ENCODE measurements at places on chromosomes 1 and 21.

- no peak for DNase-seq
Measured at GRCh38 chr1:22587247-22587646, 24.0 kb downstream of the EPHA8 start.

DNA sequence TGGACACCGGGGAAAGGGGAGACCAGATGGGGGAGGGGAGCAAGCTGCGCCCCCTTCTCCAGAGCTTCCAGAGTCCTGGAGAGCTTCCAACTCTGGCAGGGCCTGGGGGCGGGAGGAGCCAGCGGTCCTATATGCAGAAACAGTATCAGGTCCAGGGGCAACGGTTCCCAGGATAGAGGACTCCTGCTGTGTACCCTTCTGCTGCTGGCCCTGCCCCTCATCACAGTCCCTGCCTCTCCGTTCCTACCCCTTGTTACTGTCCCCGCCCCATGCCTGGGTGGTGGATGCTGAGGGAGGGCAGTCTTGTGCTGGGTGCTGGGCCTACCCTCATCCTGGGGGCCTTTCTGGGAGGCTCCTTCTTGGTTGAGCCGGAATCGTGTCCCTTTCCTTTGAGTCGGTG is 19.2 kb upstream of the PEX10 start:
- no peak for DNase-seq

- DNase-seq, result no peak
Measured at GRCh38 chr1:178973652-178974101, 52.0 kb upstream of the FAM20B start.

GRCh38 chr21:28489821-28490350 is 502.8 kb downstream of the LTN1 start:
- DNase-seq, result no peak

- DNase-seq, result peak; percentile 76
Measured at GRCh38 chr1:199551967-199552565, 475.4 kb upstream of the NR5A2 start.

GRCh38 chr21:45792682-45793383 is 149.3 kb downstream of the PCBP3 start:
- no peak for DNase-seq

DNA sequence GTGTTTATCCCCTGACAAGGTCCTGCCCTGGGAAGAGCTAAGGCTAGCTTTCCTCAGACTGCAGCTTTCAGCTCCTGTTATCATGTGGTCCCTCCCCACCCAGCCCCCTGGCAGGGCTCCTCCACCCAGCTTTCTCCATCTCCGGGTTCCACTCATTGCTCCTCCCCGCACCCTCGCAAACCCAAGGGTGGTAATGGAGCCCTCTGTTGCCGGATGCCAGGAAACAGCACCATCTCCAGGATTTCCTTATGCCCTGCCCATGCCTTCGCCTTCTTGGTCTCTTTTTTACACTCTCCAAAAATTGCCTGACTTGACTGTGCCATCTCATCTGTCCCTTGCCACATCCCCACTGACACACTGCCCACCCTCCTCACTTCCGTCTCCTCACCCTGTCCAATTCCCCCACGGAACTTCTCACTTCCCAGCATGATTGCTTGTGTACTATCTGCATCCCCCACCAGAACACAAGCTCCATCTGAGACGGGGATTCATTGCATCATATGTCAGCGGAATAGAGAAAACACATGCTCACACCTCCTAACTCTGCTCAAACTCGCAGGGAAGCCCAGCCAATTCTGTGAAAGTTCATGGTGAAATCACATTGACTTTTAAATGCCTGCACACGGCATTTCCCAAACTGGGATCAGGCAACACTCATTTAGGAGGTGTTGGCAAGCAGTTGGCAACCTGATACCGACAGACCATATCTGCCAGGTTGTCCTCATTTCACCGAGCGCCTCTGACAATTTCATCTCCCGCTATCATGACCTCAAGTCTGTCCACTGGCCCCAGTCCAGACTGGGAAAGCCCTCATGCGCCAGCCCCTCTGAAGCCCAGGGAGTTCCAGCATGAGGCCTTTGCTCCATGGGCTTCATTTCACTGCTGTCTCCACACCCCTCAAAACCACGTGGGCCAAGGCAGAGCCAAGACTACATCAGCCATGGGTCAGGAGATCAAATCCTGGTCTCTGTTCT is 201.1 kb downstream of the MATN1 start:
- DNase-seq, result no peak

- DNase-seq, result peak; percentile 75
Measured at GRCh38 chr1:35568975-35569395, 4.1 kb upstream of the TFAP2E start.

GRCh38 chr1:218763538-218763937 is 410.1 kb upstream of the LYPLAL1 start:
- no peak for DNase-seq

DNA sequence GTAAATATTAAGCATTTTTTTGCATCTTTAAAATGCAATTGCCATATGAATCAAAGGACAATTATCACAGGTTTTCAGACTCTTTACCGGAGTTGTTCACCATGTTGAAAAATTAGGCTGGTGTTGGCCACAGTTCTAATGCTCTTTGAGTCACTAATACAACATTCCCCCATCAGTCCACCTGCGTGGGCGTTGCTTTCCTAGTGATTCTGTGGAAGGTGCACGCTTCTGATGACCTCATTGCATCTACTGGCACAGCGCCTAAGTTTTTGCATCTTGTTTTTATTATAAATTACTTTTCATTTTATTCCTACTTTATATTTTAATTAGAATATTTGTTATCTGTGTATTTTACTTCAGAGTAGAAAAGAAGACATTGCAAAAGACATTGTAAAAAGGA is 4.7 kb upstream of the F5 start:
- DNase-seq, result no peak

DNA sequence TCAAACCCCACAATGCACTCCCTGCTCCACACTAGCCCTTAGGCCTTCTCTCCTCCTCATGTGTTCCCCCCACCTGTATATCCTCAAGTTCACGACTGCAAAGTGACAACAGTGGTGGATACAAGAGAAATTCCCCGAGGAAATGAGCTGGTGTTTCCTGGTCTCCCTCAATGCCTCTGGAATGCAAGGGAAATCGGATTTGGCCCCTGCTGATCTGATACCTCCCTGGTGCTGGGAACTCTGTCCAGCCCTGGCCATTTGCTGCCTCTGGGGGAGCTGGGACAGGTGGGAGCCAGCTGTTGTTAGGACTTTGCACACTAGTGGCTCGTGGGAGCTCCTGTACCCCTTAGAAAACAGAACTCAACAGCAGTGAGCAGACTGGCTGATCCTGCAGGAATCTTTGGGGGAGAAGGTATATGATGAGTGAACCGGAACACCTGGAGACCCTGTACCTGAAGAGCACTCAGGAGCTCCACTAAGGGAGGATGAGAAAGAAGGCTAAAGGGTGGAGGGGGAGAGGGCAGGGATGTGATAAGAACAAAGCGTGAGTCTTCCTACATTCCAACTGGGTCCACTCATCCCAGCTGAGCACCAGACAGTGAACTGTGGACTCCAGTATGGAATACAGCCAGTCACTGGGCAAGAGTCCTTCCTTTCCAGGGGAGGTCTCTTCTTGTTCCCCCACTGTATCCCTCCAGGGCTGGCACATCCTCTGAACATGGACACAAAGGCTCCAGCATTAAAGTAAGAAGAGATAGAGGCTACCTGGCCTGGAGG is 69.3 kb downstream of the PLXNA2 start:
- DNase-seq, result no peak

Measured in NB4 (cell line).